ENCODE measurements at places on chromosomes 12 and 14.

- DNase-seq: no peak
Observed at GRCh38 chr12:112837629-112838197, 46.2 kb downstream of the RPH3A start.

- DNase-seq: peak; percentile 68
Observed at GRCh38 chr14:49461529-49462401, 124.4 kb downstream of the RPS29 start.

- DNase-seq: no peak
Observed at GRCh38 chr14:83255015-83255726, 1721.5 kb upstream of the SEL1L start.

DNA sequence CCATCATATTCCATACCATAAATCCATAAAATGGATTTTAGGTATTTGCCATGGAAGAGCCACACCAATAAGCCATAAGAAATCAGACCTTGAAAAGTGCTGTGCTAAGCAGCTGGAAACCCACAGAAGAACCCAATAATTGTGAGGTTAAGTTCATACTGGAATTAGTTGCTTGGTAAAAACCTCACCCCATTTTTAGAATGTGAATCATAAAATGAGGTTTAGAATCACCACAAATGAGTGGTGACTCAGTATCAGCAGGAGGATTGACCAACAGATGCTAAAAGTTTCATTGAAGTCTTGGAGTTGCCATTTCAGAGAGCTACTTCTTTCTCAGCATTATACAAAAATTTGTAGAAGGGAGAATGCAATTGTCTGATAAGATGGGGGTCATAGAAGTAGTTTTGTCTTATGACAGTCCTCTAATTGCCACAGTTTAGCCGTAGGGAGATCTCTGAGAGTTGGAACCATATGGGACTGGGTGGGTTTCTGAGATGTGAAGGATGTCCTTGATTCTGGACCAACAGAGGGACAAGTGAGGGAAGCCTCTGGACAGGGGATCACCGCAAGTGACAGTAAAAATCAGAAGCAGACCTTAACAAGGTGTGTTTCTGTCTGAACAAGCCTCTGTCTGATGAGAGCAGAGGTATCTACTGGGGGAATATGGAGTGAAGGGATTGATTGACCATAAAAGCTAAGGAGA is 1.4 kb upstream of the STON2 start:
- peak; percentile 94 for DNase-seq

DNA sequence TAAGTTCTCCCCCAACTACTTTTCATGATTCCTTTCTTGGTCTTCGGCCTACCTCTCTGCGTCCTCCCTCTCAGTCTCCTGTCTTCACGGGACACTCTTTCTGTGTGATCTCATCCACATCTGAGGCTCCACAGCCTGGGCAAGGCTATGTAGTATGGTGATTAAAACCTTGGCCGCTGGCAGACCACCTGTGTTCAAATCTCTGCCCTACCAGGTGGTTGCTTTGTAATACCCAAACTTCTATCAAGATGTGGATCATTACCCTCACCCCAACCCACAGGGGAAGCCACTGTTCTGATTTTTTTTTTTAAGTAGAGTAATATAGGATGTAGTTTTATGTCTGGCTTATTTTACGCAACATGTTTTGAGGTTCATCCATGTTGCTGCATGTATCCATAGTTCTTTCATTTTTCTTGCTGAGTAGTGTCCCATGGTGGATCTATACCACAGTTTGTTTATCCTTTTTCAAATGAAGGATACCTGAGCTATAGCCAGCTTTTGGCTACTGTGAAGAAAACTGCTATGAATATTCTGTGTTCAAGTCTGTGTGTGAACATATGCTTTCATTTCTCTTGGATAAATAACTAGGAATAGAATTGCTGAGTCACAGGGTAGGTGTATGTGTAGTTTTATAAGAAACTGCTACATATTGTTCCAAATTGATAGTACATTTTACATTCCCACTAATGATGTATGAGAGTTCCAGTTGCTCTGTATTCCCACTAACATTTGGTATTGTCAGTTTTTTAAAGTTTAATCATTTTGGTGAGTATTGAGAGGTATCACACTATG is 8.3 kb upstream of the STAT6 start:
- DNase-seq: no peak

GRCh38 chr12:65561798-65562382 is 262.4 kb upstream of the HMGA2 start:
- DNase-seq: peak; percentile 75

All from HFFc6 (cell line).